ENCODE measurements at places on chromosomes 4 and X.
A peak's percentile ranks its signal among the peaks of the same experiment; 100 is the strongest.

DNA sequence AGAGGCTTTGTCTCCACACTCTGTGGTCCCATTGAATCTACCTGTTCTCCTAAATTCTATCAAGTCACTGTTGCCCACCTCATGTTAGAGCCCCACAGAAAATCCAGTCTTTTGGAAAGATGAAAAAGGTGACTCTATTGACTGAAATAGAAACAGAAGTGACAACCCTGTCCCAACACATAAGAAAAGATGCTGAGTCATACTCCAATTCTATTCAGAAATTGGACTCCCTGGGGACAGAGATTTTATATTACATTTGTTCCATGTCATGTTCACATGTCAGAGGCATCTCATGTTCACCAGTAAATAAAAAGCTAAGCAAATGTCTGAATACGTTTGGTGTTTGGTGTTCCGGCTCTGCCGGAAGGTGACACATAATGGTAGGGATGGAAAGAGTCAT lies 2.9 kb upstream of the GRPR start:
- no peak for DNase-seq

DNA sequence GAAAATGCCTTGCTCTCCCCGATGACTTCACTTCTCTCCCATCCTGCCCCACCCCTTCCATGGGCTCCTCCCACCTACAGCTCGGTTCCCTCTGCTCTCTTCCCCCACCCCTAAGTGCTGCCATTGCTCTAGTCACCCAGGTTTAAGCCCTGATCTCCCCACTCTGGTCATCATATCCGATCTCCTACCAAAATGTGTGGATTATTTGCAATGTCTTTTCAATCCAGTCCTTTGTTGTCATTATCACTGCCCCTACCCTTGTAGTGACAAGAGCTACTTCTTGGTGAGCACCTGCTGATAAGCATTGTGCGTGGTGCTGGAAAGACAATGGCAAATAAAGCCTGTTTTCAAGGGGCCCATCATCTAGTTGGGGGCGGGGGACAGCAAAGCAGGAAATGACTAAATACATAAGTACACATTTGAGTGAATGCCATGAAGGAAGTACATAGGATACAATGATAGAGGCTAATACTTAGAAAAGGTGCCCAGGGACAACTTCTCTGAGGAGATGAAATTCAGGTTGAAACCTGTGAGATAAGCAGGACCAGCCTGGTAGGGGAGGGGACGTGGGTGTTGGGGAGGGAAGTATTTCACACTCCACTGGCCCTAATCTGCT lies 63.8 kb downstream of the DLG3 start:
- no peak for DNase-seq

- no peak for DNase-seq
Measured at GRCh38 chr4:56649445-56650261, 31.4 kb downstream of the HOPX start.

DNA sequence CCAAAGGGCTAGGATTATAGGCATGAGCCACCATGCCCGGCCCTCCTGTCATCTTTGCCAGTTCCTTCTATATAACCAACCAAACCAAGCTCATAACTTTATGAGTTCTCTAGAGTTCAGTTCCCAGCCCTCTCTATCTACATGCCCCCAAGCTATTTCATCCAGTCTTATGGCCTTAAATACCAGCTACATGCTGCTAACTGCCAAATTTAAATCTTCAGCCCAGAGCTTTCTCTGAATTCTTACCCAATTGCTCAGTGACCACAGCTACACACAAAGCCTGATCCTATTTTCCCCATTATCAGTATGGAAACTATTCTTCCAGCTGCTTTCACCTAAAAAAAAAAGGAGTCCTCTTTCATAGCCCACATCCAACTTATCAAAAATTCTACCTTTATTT lies 23.1 kb downstream of the TMEM184C start:
- DNase-seq: peak; percentile 81

GRCh38 chr4:141247430-141247780 lies 26.7 kb downstream of the ZNF330 start:
- no peak for DNase-seq

DNA sequence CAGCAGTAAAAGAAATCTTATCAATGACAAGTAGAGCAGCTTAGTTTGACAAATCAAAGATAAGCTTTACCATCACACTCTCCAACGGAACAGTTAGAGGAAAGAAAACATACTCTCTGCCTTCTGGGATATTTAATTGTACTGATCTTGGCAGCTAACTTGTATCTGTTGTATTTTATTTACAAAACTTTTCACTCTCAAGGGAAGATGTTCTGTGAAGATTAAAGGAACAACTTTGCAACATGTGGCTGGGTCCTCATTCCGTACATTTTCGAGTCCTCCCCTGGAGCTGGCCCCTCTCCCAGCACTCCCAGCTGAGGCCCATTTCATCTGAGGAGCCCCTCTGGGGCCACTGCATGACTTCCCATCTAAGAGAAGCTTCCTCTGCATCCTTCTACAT lies 74.4 kb downstream of the RPS3A start:
- DNase-seq: peak; percentile 13

DNA sequence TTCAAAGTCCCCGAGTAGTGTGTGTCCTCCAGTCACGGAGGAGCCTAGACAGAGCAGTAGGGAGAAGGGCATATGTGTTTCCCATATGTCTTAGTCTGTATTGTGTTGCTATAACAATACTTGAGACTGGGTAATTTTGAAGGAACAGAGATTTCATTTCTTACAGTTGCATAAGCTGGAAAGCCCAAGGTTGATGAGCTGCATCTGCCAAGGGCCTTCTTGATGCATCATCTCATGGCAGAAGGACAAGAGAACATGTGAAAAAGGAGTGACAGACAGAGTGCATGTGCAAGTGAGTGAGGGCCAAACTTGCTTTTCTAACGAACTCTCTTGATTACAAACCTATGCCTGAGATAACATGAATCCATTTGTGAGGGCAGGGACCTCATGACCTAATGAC lies 243.4 kb downstream of the ARHGAP10 start:
- DNase-seq: no peak

- peak; percentile 58 for DNase-seq
Measured at GRCh38 chr4:128810331-128810870, 901 bp downstream of the JADE1 start.

DNA sequence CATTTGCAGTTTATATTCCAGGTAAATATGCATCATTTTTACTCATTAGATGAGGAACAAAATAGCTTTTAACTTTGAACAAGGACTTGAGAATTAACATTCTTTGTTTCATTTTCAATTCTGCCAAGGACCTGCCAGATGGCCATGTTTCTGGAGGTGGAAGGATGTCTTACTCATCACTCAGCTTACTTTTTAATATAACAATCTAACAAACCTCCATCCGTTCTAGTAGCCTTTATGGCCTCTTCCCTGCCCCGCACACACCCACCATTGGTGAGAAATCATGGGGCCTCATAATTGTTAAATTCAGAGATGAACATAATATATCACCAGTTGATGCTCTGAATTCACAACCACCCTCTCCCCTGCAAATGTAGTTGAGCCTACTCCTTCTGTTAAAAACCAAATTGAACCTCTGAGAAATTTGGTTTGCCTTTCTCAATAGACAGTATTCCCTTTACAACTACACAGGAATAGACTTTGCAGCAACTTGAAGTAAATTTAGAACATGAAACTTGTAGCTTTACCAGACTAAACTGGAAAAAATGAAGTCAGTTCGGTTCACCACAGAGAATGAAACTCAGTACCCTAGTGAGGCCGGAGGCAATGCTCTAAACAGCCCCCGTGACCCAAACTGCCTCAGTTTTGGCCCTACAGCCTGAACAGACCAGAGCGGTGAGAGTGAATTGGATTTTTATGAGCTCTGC lies 50.1 kb upstream of the ACSL4 start:
- no peak for DNase-seq

DNA sequence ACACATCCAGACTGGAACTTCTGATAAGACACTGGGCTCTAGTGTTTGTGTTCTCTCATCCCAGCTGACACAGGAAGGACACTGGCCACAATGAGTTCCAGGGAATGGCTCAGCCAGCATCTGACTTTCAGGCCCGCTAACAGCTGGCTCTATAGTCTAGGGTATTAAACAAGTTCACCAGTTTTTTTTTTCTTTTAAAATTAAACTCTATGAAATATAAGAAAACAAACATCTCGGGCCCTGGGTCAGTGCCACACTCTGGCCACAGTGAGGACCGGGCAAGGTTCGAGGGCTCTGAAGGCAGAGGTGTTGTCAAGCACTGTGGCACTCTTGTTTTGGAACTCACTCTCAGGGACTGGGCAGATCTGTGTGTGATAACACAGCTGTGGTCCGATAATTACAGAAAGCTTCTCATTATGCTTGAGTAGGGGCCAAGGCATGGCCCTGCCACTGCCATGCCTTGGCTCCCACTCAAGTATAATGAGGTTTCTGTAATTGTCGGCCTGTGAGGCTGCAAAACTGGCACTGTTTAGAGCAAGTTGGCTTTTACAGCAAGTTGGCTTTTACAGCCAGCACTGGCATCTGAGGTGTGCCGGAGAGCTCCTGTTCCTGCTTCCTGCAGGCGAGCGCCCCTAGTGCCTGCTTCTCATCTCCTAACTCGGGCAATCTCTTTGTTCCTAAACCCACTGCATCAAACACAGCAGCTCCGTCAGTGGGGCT lies 62.8 kb downstream of the PPP1R2C start:
- peak; percentile 81 for DNase-seq

DNA sequence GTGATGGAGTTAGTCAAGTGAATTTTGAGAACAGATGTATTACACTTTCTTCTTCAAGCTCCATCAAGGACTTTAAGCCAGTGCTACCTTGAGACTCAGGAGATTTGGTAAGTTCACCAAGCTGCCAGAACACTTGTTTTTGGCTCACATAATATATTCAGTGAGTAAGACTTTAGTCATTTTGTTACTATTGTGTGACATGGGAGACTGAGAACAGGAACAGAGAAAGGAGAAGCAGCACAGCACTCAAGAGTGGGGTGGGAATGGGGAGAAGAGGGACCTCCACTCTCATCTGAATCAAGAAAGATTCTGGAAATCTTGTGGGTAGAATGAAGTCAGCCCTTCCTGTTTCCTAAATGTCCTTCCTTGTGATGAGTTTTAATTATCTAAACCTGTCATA lies 87.3 kb upstream of the TET2 start:
- DNase-seq: peak; percentile 20

DNA sequence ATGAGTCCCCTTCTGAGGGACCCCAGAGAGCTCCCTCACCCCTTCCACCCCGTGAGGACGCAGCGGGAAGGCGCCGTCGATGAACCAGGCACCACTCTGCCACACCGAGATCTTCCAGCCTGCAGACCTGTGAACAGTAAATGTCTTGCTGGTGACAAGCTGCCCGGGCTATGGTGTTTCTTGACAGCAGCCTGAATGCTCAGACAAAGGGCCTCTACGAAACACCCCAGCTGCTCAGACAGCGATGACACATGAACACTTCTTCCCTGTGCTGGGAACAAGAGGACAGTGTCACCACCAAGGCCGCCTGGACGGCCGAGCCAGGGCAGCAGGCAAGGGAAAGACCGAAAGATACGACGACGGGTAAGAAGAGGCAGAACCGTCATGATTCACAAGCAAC lies 30.6 kb upstream of the GTPBP6 start:
- DNase-seq: no peak

- peak; percentile 3 for DNase-seq
Measured at GRCh38 chrX:39560271-39560670, 537.5 kb downstream of the BCOR start.

GRCh38 chr4:118787844-118788380 lies 48.0 kb downstream of the SEC24D start:
- DNase-seq: no peak

- peak; percentile 37 for DNase-seq
Measured at GRCh38 chr4:7236847-7237246, 44.5 kb downstream of the SORCS2 start.

GRCh38 chr4:89837993-89838390 lies 1.0 kb upstream of the SNCA start:
- peak; percentile 16 for DNase-seq

DNA sequence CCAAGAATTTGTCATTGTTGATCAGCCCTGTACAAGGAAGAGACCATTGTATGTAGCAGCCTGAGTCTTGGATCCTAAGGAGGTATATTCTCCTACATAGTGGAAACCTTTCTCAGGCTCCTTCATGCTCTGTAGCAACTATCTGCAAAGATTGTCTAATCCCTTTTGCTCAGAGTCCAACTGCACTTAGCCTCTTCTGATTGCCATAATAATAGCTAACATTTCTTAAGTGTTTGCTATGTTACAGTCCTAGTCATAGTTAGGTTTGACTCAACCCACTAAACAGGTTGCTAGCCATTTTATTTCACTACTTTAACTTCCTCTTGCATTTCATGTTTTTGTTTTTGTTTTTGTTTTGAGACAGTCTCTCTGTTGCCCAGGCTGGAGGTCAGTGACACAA lies 50.8 kb upstream of the SLC16A2 start:
- no peak for DNase-seq

- DNase-seq: no peak
Measured at GRCh38 chr4:177109769-177110168, 199.9 kb upstream of the NEIL3 start.

DNA sequence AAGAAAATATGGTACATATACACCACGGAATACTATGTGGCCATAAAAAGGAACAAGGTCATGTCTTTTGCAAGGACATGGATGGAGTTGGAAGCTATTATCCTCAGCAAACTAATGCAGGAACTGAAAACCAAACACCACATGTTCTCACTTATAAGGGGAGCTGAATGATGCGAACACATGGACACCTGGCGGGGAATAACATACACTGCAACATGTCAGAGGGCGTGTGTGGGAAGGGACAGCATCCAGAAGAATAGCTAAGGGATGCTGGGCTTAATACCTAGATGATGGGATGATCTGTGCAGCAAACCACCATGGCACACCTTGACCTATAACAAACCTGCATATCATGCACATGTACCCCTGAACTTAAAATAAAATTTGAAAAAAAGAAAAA lies 19.5 kb upstream of the CNKSR2 start:
- DNase-seq: no peak

DNA sequence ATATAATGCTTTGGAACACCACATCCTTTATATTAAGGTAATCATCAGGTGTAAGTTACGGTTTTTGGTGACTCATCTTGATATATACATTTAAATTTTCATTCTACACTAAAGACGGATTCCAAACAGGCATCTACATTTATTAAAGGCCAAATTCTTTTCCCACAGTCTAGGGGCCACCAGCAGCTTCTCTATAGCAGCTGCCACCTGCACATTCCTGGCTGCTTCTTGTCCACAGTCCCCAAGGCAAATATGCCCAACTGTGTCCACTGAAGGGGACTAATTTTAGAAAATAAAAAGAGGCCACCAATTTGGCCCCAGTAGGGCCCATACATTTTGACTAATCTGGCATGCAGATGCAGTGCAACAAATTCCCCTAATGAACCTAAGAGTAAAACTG lies 96.6 kb downstream of the EFHC2 start:
- no peak for DNase-seq

GRCh38 chr4:17717301-17717700 lies 64.1 kb downstream of the FAM184B start:
- peak; percentile 44 for DNase-seq

- no peak for DNase-seq
Measured at GRCh38 chr4:183801457-183802165, 103.5 kb upstream of the STOX2 start.

DNA sequence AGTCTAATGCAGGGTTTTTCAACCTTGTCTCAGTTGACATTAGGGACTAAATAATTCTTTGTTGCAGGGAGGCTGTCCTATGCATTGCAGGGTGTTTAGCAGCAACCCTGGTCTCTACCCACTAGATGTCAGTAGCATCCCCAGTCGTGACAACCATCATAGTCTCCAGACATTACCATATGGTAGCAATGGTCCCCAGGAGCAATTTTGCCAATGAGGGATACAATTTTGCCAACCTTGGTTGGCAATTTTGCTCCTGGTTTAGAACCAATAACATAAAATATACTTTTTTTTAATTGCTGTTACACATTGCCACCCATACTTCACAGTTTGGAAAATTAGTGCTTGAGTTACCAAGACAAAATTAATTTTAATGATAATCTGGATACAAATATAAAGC lies 6.0 kb downstream of the EREG start:
- DNase-seq: peak; percentile 68

GRCh38 chr4:20890761-20891160 lies 190.5 kb downstream of the PACRGL start:
- DNase-seq: no peak
